ENCODE measurements at places on chromosomes 2 and 18.
A peak's percentile ranks its signal among the peaks of the same experiment; 100 is the strongest.

- peak; percentile 34 for DNase-seq
These were observed 81.8 kb upstream of the ADAM23 start for GRCh38 chr2:206361407-206362045.

DNA sequence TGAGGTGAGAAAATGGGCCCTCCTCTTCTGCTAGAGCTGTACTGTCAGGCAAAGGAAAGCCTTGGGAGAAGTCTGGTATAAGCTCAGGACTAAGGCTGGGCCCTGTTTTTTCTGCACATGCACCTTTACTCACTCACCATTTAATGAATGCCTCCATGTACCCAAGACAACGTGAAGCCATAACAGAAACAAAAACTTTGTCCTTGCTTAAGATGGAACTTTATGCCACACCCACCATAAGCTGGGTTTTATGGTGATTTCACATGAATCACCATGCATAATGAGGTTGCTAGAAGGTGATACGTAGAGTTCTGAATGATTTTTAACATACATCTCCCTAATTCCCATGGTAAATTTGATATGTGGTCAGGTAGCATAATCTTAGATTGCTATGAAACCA lies 63.7 kb upstream of the CYP26B1 start:
- no peak for DNase-seq

GRCh38 chr18:46155641-46156051 lies 51.5 kb downstream of the HAUS1 start:
- DNase-seq = peak; percentile 57

- DNase-seq = no peak
These were observed 19.4 kb downstream of the DOK1 start for GRCh38 chr2:74573747-74574562.

DNA sequence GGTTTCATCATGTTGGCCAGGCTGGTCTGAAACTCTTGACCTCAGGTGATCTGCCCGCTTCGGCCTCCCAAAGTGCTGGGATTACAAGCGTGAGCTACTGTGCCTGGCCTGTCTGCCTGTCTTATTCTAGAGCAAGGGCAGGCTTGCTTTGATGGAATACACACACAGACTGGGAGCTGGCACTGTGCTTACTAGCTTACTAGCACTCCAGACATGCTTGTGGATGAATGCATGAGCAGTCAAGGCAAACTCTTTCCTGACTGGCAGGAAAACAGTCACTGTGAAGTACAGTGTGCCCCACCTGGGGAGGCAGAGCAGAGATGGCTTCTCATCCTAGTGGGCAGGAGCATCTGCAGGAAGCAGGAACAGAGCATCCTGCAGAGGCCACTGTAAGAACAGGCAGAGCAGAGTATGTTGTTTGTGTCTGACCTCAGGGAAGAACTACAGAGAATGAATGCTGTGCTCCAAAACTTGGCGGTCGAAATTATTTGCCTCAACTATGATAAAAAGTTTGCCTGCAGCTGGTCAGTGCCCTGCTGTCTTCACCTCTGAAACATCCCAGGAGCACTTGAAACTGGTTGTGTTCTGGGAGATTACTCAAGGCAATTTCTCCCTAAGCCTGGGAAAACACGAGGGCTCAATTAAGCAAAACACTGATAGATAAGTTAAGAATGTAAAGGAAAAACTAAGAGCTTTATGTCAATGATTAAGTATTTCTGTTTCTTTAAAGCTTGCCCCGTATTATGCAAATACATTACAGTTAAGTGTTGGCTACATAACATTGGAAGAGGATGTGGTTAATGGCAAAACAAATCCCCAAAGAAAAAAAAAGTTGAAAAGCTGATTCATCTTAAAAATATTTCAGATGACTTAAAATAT lies 102.4 kb downstream of the VAPA start:
- DNase-seq = no peak

GRCh38 chr2:158191076-158191895 lies 89.6 kb downstream of the UPP2 start:
- peak; percentile 44 for DNase-seq

GRCh38 chr2:104487366-104487765 lies 366.5 kb upstream of the POU3F3 start:
- no peak for DNase-seq

- no peak for DNase-seq
These were observed 312.7 kb downstream of the ETAA1 start for GRCh38 chr2:67709835-67710234.

DNA sequence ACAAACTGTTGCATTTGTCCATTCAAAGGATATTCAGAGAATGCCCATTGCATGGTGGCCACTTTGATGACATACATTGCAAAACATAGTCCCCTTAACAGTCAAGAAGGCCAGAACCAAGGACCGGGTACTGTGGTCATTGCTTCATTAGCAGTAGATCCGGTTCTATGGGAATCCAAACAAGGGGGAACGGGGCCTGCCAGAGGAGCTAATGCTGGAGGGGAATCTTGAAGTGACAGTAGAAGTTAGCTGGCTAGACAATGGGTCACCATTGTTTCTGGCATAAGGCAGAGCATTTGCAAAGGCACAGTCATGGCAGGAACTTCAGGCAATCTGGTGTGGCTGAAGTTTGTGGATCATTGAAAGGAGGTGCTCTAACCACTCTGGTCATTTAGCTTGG lies 279.7 kb downstream of the SS18 start:
- no peak for DNase-seq

- DNase-seq = no peak
These were observed 35.6 kb upstream of the SYT4 start for GRCh38 chr18:43312891-43313290.

GRCh38 chr18:58253871-58254270 lies 209.8 kb downstream of the NEDD4L start:
- no peak for DNase-seq

- no peak for DNase-seq
These were observed 899 bp downstream of the RAX start for GRCh38 chr18:59272221-59272888.

DNA sequence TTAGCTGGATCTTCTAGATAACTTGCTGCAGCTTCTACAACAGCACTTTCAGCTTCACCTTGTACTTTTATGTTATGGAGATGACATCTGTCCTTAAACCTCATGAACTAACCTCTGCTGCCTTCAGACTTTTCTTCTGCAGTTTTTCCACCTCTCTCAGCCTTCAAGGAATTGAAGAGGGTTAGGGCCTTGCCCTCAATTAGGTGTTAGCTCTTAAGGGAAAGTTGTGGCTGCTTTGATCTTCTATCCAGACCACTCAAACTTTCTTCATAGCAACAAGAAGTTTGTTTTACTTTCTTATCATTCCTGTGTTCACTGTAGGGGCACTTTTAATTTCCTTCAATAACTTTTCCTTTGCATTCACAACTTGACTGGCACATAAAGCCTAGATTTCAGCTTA lies 52.3 kb downstream of the ARHGAP15 start:
- no peak for DNase-seq

DNA sequence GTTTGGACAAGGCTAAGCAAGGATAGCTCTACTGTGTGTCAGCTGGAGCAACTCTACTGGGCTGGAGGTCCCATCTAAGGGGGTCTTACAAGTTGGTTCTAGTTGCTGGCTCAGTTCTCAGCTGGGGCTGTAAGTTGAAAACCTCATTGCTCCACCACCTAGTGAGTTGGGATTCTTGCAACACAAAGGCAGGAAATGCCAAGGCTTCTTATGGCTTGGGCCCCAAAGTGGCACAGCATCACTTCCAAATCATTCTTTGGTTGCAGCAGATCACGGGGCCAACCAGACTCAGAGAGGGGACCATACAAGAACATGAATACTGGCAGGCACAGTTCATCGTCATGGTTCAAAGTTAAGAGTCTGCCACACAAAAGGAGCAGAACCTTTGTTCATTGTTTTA lies 332.7 kb downstream of the LRRTM1 start:
- DNase-seq = no peak

- no peak for DNase-seq
These were observed 650 bp downstream of the ORMDL1 start for GRCh38 chr2:189783451-189783926.

GRCh38 chr2:197982565-197982964 lies 178.2 kb downstream of the PLCL1 start:
- no peak for DNase-seq

- DNase-seq = peak; percentile 38
These were observed 207.0 kb upstream of the FANCL start for GRCh38 chr2:58448065-58448507.

DNA sequence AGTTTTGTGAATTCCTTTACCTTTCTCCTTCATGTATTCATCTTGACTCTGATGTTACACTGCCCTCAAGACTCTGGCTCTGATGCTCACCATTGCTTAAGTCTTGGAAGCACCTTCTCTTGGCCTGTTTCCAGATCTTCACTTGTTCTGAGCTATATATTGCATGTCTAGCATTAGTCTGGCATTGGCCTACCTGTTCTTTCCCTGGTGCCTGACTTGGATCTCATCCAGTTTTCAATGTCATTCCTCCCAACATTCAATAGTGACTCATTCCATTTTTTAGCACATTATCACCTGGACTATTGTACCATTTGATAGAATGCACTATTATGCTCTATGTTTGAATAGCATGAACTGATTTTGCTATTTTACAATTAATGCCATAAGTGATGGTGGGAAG lies 127.3 kb upstream of the NYAP2 start:
- no peak for DNase-seq

- peak; percentile 23 for DNase-seq
These were observed 58.3 kb downstream of the WDR7 start for GRCh38 chr18:56709463-56709862.

GRCh38 chr18:9846162-9846925 lies 39.4 kb upstream of the TXNDC2 start:
- DNase-seq = no peak

DNA sequence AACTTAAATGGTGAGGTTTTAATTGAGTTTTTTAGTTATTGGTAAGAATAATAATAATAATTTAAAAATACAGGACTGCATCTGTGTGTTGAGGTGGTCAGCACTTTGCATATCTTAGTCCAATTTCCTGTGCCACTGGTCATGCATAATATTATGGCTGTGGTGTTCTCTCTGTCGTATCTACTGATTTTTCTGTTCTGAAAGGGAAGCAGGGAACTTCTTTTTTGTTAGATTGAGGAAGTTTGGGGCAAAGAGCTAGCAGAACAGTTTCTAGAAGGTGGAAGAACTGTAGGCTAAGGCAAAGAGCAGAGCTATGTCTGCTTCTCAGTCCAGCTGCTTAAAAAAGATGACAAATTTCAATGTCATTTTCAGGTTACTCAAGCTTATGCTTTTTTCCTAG lies 74.3 kb downstream of the XRCC5 start:
- no peak for DNase-seq

GRCh38 chr18:39149211-39149806 lies 1583.7 kb upstream of the CELF4 start:
- DNase-seq = no peak

GRCh38 chr2:69177063-69177771 lies 164.2 kb downstream of the ANTXR1 start:
- no peak for DNase-seq

DNA sequence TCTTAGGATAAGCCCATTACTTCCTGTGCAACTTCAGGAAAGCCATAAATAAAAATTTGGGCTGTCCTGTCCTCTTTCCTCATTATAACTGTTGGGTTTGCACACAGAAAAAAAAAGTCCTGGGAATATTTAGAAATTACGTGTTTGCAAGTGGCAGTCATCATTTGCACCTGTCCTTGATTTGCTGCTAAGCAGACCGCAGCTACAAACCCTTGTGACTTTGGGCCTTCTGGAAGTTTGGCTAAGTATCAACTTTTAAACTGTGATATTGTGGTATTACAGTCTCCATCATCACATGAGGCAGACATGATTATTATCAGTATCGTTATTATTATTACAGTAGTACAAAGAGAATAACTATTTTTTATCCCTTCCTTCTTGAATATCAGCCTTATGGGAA lies 260.7 kb upstream of the SESTD1 start:
- DNase-seq = no peak

DNA sequence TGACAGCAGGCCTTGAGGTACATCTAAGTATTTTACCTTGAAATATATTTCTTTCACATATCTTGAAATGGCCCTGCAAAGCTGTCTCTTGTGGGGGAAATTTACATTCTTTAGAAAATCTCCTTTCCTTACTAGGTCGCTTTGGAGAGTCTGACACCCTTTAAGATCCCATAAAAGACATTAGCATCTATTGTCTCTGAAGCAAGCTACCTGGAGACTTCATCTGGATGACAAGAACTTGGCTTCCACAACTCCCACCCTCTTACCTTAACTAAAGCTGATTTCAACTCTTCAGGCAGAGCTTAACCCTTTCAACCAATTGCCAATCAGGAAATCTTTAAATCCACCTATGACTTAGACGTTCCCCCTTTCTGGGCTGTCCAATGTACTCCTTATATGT lies 219.3 kb downstream of the PIEZO2 start:
- DNase-seq = no peak

DNA sequence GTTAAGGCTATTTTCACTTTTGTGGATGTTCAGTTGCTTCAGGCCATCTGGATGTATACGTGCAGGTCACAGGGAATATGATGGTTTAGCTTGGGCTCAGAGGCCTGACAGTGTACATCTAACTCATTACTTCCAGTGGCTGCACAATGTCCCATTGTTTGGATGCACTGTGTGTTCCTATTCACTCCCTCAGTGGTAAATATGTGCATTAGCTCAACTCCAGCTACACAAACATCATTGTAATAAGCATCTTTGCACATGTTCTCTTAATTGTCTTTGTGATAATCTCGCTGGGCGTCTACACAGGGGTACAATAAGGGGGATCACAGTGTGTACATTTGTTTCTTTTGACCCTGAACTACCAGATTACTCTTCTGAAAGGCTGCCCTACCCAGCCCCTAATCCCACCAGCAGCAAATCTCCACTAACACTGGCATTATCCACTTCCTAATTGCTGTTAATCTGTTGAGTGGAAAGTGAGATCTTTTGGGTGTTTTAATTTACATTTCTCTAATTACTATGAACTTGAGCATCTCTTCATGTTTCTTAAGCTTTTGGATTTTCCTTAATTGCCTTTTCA lies 56.1 kb upstream of the POLE4 start:
- DNase-seq = no peak

DNA sequence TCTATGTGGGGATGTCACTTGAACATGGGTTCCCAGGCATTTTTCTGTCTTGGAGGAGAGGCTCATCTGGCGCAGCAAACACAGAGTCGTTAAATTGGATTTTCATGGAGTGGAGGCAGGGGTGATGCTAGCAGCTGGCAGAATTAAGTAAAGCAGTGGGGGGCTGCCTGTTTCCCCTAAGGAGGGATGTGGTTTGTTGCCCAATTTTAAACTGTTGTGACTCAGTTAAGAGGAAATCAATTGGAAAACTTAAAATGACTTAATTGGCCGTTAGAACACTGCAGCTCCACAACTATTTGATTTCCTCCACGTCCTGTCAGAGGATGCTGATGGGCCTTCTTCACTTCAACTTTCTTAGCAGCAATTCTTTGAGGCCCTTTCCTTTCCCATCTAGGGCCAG lies 354.1 kb upstream of the ATP5MC3 start:
- DNase-seq = no peak

- DNase-seq = no peak
These were observed 40.4 kb downstream of the GRHL1 start for GRCh38 chr2:9991829-9992273.

DNA sequence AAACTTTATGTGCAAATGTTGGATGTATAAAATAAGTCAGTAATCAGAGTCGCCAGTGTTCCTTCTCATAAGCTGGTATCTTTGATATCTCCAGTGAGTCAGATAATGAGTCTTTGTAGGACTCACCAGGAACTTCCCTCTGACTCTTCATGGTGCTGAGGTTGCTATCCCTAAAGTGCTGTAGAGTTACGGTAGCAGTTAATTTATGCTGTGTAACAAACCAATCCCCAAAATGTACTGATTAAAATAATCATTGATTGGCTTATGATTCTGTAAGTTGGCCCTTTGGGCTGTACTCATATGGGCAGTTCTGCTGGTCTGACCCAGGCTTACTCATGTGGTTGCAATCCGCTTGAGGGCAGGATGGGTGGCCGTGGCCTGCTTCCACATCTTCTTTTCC lies 43.8 kb downstream of the MAIP1 start:
- no peak for DNase-seq

Data from stimulated activated CD4-positive, alpha-beta T cell treated with anti-CD3 and anti-CD28 coated beads, Interleukin-15, amount 100 ng/mL, for 24 hours (primary cell).